ENCODE measurements at places on chromosomes 3 and 15.

DNA sequence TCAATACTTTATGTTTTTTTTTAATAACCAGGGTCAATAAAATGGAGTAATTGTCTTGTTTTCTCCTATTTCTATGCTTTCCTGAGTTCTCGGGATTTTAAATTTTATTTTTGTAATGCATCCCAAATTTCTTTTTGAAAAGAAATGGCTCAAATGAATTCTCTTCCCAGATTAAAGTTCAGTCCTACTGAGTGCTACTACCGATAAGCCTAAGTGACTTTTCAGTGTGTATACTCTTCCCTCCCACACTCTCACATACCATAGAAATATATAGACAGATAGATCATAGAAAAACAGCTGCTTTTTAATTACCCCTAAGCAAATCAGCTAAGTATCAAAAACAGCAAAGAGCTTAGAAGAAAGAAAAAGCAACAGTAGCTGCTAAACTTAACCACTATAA lies 1.5 kb downstream of the SERPINI1 start:
- no peak for DNase-seq

GRCh38 chr15:101538177-101538576 lies 48.7 kb upstream of the PCSK6 start:
- DNase-seq, result no peak

GRCh38 chr3:108380128-108380795 lies 83.9 kb downstream of the HHLA2 start:
- no peak for DNase-seq

- no peak for DNase-seq
Measured at GRCh38 chr3:185823078-185824044, 1.5 kb downstream of the IGF2BP2 start.

- DNase-seq, result no peak
Measured at GRCh38 chr3:10977892-10978510, 14.5 kb upstream of the SLC6A1 start.

DNA sequence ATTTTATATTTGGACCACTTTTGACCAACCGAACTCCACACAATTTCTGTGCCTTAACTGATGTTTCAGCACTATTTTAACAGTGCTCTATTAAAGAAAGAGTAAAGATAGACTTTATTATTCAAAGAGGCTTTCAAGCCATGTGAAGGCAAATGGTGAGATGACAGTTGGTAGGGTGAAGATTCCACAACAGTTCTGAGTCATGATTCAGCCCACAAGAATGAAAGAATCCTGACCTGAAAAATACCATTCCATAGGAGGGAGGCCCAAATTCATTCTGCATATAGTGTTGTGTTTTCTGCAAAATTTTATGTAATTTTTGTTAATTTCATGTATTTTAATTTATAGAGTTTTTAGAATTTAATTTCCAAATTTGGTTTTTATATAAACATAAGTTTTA lies 135.6 kb upstream of the STAC start:
- DNase-seq, result no peak

GRCh38 chr3:30843877-30844276 lies 50.6 kb downstream of the GADL1 start:
- no peak for DNase-seq

DNA sequence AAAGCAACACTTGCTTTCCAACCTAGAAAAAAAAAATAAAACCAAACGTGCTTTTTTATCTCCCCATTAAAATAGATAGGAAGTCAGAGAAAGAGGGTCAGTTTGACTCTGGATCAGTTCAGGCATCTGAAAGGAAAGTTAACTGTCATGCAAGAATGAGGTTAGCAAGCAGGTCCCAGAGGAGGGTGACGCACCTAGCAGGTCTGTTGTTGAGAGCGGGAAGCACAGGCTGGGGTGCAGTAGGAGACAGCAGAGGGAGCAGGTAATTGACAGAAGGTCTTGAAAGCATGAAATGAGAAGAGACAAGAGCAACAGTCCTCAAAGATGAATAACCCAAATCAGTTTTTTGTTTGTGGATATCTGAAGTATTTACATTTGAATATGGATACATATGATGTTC lies 82.5 kb downstream of the ANO10 start:
- no peak for DNase-seq
